ENCODE measurements at places on chromosomes 12 and 14.

DNA sequence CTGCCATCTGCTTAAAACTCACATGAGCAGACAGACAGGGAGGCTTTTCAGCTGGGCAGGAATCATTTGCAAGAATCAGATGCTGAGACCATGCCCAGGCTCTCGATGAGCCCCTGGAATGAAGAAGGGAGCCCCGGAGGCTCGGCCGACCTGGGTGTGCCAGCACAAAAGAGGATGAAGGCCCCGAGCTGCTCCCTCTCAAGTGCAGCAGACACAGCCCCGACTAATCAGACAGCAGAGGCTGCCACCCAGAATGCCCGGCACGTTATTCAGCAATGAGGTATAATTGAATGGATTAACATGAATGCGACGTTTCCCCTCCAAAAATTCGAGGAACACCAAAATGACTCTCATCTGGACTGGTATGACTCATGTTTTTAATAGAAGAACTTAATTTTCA is 58.9 kb downstream of the BCL11B start:
- no peaks in the 10 kb centered on the region for H3K27me3 ChIP-seq
- peak overlapping the region; percentile 37 for H3K4me3 ChIP-seq

GRCh38 chr12:104064842-104065427 is 604 bp downstream of the HCFC2 start:
- peaks cover 30% of the 10 kb centered on the region for H3K4me1 ChIP-seq
- DNase-seq, result peak; percentile 43
- peaks cover 15% of the 10 kb centered on the region for H3K36me3 ChIP-seq
- peaks cover 13% of the 10 kb centered on the region for H3K27me3 ChIP-seq

- no peaks in the 10 kb centered on the region for H3K27me3 ChIP-seq
- no peaks in the 10 kb centered on the region for H3K36me3 ChIP-seq
- peaks cover 2% of the 10 kb centered on the region for H3K4me1 ChIP-seq
- no peak overlapping the region for H3K27ac ChIP-seq
- no peak overlapping the region for H3K4me3 ChIP-seq
Measured at GRCh38 chr12:32032205-32032810, 73.1 kb downstream of the RESF1 start.

- H3K27ac ChIP-seq, result no peak overlapping the region
- H3K4me3 ChIP-seq, result no peak overlapping the region
- H3K4me1 ChIP-seq, result no peaks in the 10 kb centered on the region
- no peaks in the 10 kb centered on the region for H3K36me3 ChIP-seq
Measured at GRCh38 chr12:73902260-73902659, 635.4 kb upstream of the ATXN7L3B start.

- H3K4me3 ChIP-seq, result no peak overlapping the region
- no peak overlapping the region for H3K27ac ChIP-seq
- peaks cover 25% of the 10 kb centered on the region for H3K4me1 ChIP-seq
Measured at GRCh38 chr12:50082644-50083043, 2.5 kb upstream of the SMARCD1 start.

DNA sequence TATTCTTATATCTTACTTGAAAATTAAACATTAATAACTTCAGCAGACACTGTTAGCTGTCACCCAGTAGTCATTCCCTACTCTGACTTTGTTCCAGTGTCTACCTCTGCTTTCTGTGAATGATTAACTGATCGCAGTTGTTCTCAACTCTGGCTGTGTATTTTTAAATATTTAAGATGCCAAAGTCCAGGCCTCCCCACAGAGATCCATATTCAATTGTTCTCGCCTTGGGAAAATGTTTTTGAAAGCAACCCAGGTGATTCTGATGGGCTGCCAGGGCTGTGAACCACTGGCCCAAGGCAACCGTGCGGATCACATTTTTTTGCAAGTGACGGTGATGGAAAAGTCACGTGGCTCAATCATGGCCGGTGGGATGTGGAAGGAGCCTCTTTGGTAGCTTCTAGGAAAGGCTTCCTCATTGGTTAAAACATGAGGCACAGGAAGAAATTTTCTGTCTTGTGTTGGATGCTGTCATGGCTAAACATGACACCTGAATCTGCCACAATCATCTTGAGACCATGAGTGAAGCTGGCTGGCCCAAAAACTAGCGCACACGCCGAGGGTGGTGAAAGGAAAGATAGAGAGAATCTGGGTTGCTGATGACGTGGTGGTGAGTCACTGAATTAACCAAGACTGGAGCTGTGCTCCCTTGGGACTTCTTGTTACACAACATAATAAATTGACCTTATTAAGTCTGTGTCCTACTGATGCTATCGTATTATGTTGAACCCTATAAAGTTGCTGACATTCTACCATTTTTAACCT is 37.2 kb downstream of the RDH12 start:
- no peak overlapping the region for H3K4me3 ChIP-seq
- DNase-seq, result no peak
- H3K36me3 ChIP-seq, result no peaks in the 10 kb centered on the region
- no peaks in the 10 kb centered on the region for H3K4me1 ChIP-seq
- no peak overlapping the region for H3K27ac ChIP-seq

Measured in activated CD8-positive, alpha-beta memory T cell treated with anti-CD3 and anti-CD28 coated beads, Interleukin-2, amount 10 ng/mL, durations not matched to agents 7 days and 5 days (primary cell).